Stimulated activated naive B cell treated with anti-CD40 and anti-IgM and Interleukin-4, amounts not matched to agents 10 μg/mL and 1 μg/mL and 100 μg/mL, for 72 hours (primary cell): ENCODE measurements at places on chromosomes 6 and 20.

GRCh38 chr6:2843138-2843740 lies 1.6 kb upstream of the SERPINB1 start:
- DNase-seq = no peak

DNA sequence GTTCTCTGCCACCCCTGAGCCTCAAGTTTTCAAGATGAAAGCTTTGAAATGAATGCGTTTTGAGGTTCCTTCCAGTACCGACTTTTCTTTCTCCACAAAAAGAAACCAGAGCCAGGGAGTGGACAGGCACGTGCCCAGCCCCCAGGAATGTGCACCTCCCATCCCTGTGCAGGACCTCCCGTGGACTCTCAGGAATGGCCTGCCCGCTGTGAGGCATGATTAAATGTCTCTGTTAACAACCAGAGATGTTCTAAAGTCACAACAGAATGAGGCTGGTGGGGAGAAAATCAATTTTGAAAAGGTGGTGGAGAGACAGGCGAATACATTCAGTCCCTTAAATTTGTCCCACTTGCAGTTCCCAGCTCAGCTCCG lies 1.5 kb downstream of the TGM3 start:
- no peak for DNase-seq

- DNase-seq = no peak
These were observed 52.0 kb upstream of the THEMIS start for GRCh38 chr6:127952831-127953230.

- DNase-seq = peak; percentile 36
These were observed 15.8 kb downstream of the CGA start for GRCh38 chr6:87078983-87079616.

DNA sequence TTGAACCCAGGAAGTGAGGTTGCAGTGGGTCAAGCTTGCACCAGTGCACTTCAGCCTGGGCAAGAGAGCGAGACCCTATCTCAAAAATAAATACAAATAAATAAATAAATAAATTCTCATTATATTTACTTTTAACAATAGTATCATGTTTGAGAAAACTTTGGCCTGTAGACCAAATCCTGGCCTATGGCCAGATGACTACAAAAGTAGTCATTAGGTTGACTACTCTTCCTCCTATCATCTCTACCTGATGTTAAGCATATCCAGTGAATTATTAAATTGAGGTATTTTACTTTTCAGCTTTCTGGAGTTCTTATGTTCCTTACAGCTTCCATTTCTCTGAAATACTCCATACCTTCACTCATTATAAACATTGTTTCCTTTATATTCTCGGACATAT lies 280.6 kb downstream of the LAMA2 start:
- no peak for DNase-seq

- no peak for DNase-seq
These were observed 148.2 kb downstream of the TRIM27 start for GRCh38 chr6:28775405-28776129.

GRCh38 chr20:37220731-37221130 lies 40.9 kb downstream of the GHRH start:
- no peak for DNase-seq

DNA sequence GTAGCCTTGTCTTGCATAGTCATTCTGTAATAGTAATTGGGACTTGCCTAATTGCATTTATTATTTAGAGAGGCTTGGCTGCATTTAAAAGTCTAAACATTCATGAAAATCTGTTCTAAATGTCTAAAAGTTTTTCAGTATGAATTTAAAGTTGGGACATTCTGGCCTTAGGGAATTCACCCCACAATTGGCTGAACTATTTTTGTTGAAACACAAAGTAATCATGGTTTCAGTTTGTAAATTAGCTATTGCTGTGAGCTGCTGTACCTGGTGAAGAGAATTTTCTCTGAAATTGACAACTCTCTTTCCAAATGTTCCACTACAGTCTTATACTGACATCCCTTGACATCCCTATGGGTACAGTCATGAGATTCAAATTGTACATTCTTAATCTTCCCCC lies 253.0 kb downstream of the FARS2 start:
- DNase-seq = no peak

DNA sequence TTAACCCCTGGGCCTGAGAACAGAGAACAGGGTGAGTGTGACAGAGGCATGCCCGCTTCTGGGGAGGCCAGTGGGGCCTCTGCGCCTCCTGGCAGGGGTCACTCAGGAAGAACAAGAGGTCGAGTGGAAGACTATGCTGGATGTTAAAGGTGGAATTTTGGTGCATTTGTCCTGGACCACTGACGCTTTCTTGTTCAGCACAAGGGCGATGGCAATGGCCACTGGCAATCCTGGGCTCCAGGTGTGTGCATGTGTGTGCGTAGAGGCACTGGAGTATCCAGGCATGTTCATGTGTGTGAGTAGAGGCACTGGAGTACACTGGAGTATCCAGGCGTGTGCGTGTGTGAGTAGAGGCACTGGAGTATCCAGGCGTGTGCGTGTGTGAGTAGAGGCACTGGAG lies 23.5 kb upstream of the NPBWR2 start:
- DNase-seq = no peak

GRCh38 chr20:23005776-23006175 lies 29.3 kb upstream of the SSTR4 start:
- DNase-seq = no peak

GRCh38 chr20:33656783-33657703 lies 5.1 kb upstream of the C20orf144 start:
- DNase-seq = no peak

- no peak for DNase-seq
These were observed 119.9 kb upstream of the ARID1B start for GRCh38 chr6:156657296-156657695.

GRCh38 chr6:99885051-99885450 lies 109.0 kb downstream of the MCHR2 start:
- DNase-seq = no peak

DNA sequence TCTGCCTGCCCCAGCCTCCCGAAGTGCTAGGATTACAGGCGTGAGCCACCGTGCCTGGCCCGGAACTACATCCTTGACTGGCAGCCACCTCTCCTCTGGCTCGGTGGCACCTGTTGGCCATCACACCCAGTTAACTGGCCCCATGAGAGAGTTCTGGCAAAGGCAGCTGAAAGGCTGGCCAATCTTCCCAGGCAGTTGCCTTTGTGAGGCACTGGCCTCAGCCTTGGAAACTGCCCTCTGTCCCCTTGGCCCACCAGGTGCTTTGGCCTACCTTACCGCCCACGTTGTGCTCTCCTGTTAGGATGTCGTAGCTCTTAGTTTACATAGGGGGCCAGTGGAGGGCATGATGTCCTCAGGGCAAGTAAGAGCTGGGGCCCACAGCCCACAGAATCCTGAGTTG lies 9.6 kb upstream of the MANBAL start:
- no peak for DNase-seq

DNA sequence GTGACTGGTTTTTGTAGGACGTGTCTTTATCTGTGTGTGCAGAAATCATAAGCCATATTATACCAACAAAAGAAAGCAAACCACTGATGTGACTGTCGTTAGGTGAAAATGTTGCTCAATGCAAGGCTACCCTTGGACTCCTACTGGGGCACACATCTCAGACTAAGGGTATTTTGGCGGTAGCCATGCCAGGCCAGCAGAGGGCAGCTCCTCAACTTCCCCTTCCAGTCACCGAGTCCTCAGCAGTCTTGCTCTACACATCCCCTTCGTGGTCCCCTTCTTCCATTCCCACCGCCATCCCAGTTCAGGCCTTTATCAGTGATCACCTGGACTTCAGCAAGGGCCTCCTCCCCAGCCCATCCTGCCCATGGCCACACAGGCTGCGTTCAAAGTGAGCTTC lies 113.7 kb upstream of the GGTLC1 start:
- no peak for DNase-seq
